ENCODE measurements at places on chromosomes 7 and 10.

DNA sequence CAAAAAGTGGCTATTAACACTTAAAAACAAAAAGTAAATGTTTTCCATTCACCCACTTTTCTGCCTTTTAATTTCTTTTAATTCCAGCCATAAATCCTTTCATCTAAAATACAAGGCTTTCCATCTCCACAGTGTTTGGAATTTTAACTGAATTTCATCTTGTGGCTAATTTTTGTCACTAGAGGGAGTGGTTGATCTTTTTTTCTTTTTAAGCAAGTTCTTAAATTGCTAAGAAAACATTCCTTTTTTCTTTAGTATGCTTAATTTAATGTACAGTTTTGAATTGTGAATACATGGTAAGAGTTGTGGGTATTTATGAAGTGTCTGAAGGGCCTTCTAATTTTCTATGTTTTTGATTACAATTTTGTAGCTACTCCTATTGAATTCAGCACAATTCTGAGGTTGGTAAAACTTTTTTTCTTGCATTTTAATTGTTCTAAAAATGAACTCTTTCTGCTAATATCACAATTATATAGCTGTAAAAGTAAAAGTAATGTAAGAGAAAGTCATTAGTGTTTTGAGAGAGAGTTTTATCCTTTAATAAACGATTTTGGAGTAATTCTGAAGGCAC, 54.9 kb upstream of the ANK3 start:
- no peak for DNase-seq

- no peak for DNase-seq
These were observed 84.9 kb upstream of the TCERG1L start for GRCh38 chr10:131396121-131397050.

DNA sequence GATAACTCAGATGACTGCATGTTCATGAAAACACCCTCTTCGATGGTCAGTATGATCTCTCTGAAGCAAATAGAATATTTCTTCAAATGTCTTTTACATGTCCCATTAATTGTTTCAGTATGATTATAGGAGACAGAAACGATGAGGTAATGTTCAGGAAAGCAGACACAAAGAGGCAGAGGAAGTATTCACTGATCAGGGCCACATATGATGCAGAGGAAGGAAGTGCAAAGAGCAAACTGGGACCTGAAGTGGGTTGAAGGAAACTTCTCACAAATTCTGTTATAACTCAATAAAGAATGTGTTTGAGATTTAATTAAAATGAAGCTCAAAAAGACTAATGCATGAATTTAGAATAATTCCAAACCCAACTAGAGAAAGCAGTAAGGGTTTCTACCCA, 70.5 kb downstream of the TES start:
- DNase-seq = no peak

- DNase-seq = no peak
These were observed 680.7 kb upstream of the GHITM start for GRCh38 chr10:83458611-83459010.

DNA sequence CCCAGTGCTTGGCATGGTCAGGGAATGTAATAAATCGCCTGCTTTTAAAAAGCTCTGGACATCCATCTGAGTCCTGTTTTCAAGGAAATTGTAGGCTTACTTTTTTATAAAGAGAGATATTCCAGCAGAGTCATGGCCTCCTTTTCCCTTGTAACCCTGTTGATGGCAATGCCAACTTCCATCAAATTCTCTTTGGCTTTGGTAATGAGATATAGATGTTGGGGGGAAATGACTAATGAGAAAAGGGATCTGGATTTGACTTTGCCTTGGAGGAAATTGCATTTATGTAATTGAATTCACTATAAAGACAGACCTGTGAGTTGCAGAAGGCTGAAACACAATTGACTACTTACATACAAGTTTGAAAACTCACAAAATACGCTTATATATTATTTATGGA, 347.5 kb downstream of the GPR158 start:
- no peak for DNase-seq

GRCh38 chr7:96021568-96021967, 249.2 kb downstream of the DYNC1I1 start:
- DNase-seq = no peak

DNA sequence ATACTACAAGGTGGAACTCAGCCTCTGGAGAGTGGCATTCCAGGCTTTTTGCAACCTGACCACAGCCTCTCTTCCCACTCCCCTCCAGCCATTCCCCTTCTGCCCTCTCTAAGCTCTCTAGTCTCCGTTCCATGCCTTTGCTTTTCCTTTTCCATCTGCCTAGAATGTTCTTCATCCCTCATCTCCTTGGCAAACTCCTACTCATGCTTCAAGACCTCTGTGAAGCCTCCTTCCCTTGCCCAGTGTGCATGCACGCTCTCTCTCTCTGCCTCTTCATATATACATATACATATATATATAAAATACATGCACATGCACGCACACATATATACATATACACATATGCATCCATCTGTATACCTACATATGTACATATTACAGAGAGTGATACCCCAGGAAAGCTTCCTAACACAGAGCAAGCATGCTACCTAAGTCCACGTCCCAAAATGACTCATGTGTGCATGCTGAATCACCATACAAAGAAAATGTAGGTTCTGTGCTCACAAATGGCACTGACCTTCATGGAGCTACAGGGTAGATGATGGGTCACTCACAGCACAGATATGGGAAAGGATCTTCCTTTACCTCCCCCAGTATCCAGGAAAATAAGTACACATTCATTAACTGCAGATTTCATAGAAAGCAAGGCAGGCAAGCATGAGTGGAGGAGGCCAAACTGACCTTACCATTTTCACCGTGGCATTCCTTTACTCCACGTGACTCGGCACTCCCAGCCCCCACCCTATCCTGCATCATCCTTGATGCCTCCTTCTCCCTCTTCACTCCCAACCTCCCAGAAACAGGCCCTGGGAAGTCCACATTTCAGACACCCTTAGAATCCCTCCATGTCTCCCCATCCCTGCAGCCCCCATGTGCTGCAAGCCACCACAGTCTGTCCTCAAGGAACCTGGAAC, 238.4 kb upstream of the ZMIZ1 start:
- DNase-seq = no peak

DNA sequence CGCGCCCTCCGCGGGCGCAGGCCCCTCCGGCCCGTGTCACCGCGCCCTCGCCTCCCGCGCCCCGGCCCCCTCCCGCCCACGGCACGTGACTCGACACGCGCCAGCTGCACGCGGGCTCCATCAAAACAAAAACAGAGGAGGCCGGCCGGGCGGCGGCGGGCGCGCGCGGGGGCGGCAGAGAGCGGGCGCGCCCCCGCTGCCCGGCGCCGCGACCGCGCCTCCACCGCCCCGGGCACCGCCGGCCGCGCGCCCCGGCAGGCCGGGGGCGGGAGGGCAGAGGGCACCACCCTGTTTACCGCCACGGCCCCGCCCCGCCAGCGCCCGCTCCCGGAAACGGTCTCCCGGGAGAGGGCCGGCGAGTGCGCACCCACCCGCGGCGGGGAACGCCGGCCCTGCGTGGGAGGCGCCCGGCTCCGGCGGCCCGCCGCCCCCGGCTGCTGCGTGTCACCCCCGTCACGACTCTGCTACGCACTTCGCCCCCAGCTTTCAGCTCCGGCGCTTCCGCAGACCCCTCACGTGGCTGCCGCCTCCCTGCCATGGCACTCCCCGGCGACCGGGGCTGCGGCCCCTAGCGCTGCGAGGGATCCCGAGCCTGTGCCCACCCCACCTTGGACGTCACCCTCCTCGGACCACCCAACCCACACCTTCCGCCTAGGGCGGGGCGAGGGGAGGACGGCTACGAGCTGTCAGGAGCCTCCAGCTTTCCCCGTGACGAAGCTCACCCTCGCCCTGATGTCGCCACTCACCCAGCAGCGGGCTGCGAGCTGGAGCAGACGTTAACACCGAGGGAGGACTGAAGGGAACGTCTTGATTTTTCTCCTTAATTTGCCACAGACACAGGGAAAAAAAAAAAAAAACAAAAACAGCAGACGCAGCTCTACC, 221.6 kb upstream of the MKLN1 start:
- DNase-seq = peak; percentile 56

GRCh38 chr10:91682912-91683311, 50.0 kb upstream of the PPP1R3C start:
- no peak for DNase-seq

Measured in stimulated activated CD4-positive, alpha-beta T cell treated with anti-CD3 and anti-CD28 coated beads, Interleukin-2, amount 100 ng/mL, for 48 hours (primary cell).